ENCODE measurements at places on chromosomes 6 and 20.
A peak's percentile ranks its signal among the peaks of the same experiment; 100 is the strongest.

DNA sequence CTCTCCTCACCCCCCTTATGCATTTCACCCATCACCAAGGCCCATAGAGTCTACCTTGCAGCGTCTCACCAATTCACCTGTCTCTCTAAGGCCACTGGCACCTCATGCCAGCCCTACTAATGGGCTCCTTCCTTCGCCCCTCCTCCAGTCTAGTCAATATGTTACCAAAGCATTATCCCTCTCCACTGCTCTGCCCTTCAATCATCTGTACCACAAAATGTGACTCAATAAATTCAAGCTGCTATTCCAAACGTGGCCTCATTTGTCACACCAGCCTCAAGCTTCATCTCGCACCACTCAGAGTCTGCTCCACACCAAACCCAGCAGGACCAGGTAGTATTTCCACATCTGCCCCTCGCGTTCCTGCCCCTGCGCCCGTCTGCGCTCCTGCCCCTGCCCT is 21.8 kb upstream of the RPS6KA2 start:
- no peak for DNase-seq

DNA sequence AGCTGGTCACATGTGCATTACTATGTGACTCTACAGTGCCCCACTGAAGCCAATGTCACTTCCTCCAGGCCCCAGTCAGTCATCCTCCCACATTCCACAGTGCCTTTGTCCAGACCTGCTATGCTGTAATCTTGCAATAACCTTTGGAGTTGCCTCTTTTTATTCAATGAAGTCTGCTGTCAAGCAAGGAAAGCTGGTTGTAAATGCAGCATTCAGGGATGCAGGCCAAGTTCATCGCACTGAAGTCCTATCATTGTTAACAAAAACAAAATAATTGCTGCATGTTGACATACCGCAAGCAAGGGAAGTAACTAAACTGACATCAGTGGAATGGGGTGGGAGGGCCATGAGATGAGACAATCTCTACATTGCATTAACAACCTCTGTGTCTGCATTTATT is 131.2 kb upstream of the CDYL start:
- no peak for DNase-seq

- no peak for DNase-seq
Observed at GRCh38 chr6:56278171-56278591, 30.8 kb upstream of the COL21A1 start.

GRCh38 chr20:62536871-62537401 is 61.1 kb upstream of the GATA5 start:
- DNase-seq = no peak

DNA sequence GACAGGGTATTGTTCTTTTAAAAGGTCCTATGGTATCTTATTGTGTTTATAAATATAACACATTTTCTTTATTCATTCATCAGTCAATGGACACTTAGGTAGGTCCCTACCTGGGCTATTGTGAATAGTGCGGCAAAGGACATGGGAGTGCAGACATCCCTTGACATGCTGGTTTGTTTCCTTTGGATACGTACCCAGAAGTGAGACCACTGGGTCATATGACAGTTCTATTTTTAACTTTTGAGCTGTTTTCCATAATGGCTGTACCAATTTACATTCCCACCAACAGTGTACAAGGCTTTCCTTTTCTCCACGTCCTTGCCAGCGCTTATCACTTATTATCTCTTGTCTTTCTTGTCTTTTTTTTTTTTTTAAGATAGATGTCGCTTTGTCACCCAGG is 627.5 kb downstream of the PRKN start:
- no peak for DNase-seq

DNA sequence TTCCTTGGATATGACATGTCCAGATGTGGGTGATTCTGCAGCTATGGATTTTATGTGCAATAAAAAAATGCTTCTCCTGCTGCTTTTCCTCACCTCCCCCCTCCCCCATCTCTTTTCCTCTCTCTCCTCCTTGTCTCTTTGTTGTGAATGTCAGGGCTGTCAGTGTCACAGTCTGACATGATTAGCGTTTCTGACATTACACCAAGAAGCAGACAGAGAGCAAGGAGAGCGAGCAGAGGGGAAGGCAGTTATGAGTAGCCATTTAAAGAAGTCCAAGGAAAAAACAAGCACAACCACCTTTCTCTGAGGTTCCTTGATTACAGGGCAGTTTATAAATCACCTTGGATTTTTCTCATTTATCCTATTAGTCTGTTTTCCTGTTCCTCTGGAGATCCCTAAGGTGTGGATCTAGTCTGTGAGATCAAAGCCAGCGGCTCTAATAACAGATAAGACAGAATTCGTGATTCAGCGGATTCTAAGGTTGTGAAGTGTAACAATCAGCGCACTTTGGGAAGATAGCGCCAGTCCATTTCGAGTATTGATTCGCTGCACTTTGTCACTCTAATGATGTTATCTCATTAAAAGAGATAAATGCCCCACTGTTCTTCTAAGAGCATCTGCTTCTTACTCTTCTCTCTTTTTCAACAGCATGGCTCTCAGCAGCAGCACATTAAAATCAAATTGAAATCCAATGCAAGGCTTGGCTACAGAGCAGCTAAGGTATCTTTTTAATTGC is 101.4 kb downstream of the BACH2 start:
- DNase-seq = no peak

DNA sequence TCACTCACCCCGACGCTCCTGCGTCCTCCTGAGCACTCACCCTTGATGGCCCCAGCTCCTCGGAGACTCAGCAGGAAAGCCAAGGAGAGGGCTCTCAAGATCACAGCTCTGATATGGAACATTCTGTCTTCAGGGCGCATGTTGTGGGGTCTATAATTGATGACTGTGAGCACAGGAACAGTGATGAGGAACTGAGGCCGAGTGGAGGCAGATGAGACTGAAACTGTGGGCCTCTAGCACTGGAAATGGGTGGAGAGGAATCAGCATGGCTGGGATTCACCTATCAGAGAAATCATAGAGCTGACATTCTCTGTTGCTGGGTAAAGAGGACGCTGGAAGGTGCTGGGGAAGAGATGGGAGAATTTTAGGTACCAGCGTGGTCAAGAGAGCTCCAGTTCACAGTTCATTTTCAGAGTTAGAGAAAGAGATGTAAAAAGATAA is at the start of gene HLA-DPA1:
Gene HLA-DPA1, minus strand, starts transcription at position 219 of the 441 bp plus-strand sequence.
- peak; percentile 48 for DNase-seq

- no peak for DNase-seq
Observed at GRCh38 chr6:37971711-37972390, 152.3 kb downstream of the ZFAND3 start.

- DNase-seq = no peak
Observed at GRCh38 chr20:24382331-24382730, 87.1 kb upstream of the SYNDIG1 start.

DNA sequence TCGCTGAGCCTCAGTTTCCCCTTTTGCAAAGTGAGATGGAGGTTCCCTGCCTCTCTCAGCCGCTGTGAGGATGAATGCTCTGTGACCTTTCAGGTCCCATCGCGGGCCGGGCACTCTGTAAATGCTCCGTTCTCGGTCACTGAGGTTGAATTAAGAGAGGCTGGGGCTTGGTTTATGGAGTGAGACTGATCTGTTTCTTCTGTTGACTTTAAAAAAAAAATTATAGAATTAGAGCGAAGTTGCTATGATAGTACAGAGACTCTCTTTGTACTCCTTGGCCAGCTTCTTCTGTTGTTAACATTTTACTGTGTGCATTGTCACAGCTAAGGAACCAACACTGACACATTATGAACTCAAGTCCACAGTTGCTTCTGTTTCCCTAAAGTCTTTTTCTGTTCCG is 64.4 kb downstream of the ADNP start:
- no peak for DNase-seq

GRCh38 chr6:36368421-36368820 is 19.0 kb downstream of the ETV7 start:
- DNase-seq = no peak

- no peak for DNase-seq
Observed at GRCh38 chr20:54345821-54346220, 129.6 kb upstream of the DOK5 start.

GRCh38 chr6:127096167-127096566 is 22.3 kb upstream of the RSPO3 start:
- no peak for DNase-seq

GRCh38 chr20:46311039-46311650 is 2.8 kb upstream of the CDH22 start:
- DNase-seq = no peak

DNA sequence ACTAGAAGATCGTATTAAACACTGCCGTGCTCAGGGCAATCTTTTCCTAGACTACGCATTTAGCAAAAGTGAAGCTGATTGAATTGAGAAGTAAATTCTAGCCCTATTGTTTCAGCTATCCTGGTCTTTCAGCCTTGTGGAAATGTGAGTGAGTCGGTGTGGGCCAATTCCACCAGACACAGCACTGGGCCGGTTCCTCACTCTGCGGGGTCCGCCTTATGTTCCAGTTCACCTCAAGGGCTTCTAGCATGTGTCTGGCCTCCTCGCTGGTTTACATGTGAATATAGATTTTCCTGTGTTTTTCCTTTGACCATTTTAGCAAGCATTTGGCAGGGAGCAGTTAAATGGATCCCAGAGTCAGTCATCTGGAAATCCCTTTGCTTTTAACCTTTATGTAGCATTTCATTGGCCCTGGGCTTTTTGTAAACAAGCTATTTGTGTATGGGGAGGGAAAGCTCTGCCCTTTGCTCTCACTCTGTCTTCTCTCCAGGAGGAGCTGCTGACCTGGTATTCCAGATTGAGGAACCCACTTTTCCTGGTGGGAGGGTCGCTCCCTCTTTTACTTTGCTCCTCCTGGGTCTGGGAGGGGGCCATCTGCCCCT is 12.4 kb upstream of the GTSF1L start:
- no peak for DNase-seq

GRCh38 chr6:16079354-16079753 is 49.5 kb upstream of the MYLIP start:
- DNase-seq = no peak

- no peak for DNase-seq
Observed at GRCh38 chr20:63134201-63134612, 81.7 kb downstream of the YTHDF1 start.

DNA sequence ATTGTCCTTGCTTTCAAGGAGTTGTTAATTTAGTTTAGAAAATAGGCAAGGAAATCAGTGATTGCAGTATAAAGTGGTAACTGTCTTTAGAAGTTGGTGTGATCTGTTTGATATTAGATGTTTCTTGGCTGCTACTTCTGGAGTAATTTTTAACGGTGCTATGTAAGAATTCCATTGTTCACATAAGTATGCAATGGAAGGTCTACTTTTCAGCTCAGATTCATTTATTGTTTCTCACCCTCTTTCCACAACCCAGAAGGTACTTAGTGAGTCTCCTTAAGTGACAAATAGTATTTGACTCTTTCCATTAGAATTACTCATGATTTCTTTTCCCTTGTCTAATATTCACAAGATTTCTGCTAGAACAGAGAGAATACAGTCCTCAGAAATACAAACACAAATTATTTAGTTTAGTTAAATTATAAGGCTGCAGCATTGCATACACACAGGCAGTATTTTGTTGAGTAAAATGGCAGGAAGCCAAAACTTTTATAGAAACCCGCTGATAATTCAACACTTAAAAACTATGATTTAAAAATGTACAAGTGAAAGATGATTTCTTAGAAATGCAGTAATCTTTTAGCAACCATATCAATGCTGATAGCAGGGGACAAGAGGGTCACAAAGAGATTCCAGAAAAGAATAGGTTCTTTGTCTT is 554.3 kb downstream of the CD109 start:
- DNase-seq = no peak

DNA sequence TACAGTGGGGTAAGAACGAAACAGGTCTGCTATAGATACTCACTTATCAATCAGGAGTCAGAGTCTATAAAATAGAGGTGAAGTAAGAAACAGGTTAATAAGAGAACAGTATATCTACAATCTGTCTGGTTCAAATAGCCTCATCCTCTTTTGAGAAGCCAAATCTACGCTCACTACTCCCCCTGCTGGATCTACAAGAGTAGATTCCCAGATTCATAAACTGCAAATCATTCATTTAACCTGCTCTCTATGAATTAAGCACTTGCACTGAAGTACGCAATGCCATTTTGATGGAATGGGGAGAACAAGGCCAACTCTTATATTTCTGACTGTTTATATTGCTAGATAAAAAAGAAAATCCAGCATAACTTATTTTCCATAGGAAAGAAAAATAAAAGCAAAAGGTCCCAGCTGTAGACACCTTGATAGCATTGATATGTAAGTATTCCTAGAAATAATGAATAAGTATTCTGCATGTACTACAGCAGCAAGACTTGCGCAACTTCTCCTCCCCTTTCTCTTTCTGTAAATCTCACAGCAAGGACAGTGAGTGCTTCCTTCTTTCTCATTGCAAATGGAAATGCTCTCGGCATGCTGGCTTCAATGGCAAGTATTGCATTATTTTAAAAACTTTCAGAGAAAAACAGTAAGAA is 92.3 kb downstream of the RFX6 start:
- DNase-seq = no peak

DNA sequence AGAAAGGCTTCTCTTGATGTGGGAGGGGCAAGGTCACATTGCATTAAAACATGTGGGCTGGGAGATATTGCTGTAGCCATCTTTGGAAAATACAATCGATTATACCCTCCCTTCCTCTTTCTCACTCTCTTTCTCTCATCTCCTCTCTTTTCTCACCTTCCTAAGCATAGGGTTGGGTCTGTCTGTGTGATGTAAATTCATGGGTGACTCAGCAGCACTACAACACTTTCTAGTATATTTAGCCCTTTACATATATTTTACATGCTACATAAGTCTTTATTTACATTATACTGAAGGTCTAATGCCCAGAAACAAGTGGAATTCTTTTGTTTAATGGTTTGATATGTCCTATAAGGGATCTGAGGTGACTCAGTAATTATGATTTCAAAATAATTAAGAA is 634.8 kb upstream of the FLRT3 start:
- no peak for DNase-seq

DNA sequence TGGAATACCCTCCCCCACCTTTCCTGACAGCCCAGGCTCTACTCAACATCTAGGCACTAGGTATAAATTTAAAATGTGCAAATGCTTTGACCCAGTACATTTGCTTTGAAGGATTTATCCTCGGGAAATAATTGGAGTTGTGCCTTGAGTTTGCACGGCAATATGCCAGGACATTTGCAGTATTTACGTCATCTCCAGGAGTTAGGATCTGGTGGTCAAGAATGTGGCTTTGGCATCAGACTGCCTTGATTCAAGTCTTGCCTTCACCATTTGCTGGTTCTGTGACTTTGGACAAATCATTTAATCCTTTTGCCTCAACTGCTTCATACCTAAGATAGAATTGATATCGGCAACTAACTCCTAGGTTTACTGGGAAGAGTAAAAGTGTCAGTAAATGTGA is 169.6 kb downstream of the PLCB1 start:
- no peak for DNase-seq

DNA sequence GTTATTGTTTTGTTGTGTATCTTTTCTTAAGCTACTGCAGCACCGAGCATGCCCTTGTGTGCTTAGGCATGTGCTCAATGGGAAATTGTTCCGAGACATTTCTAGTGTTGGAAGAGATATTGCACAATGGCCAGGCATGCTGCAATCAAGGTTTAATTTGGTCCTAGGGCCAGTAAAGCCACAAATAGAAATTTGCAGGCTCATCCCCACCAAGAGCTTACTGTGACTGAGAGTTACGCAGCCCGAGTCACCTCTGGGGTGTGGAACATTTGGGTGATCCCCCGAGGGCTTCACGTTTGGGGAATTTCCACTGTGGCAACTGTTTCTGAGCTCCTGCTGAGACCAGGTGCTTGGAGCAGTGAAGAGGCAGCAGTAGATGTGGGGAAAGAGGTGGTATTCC is 65.8 kb downstream of the ADTRP start:
- peak; percentile 67 for DNase-seq

- no peak for DNase-seq
Observed at GRCh38 chr6:111706841-111707391, 101.2 kb upstream of the TRAF3IP2 start.
